ENCODE measurements at places on chromosomes 7 and 10.

- DNase-seq: no peak
Measured at GRCh38 chr7:116356333-116356965, 143.1 kb upstream of the CAV2 start.

DNA sequence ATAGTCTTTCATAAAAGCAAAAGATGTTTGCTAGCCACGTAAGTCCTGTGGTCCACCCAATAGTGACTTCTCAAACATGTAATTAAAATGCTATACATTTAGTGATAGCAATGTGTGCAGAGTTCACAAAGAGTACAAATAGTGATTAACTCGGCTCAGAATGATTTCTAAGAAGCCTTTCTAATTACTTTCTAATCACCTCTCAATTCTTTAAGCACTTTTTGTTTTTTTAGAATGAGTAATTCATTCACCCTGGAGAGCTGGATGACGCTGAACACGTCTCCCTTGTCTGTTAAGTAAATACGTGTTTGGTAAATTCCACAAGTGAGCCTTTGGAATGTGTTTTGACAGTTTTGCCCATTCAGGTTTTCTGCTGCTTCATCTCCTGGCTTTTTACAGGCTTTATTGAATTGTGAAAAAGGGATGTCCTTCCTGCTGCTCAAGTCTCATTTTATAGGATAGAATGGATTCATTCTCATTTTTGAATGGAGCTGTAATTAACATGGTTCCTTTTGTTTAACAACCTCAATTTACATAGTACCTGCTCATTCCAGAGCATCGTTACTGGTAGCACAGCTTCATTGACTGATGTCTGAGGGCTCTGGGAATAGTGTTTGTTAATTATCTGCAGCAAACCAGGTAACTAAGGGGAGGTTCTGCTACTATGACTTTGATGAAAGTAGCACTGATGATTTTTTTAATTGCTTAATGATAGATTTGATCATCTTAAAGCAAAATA is 212.1 kb downstream of the VTI1A start:
- no peak for DNase-seq

DNA sequence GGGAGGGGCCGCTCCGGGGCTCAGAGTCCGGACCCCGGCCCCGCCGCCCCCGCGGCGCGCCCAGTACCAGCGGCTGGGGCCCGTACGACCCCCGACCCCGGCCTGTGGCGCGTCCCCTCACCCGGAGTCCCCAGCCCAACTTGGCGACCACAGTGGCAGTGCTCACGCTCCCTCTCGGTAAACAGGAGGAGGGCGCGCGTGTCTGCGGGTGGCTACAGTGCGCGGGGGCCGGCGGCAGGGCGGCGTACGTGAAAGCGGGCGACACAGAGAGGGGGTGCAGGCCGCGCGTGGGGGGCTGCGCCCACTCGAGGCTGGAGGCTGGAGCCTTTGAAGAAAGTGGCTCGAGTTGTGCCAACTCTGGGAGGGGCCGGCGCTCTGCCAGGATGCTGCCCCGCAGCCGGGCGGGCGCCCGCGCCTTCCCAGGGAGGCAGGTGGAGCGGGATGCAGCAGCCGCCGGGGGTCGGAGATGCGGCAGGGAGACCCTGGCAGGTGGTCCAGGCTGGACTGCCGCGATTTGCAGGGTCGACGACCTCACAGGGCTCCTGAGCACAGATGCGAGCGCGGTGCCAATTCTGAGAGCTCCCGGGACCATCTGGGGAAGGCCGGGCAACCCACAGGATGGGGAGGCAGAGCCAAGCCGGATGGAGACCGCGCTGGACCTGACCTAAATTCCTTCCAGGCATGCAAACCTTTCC is 655 bp downstream of the PTPRE start:
- DNase-seq: no peak

- no peak for DNase-seq
Measured at GRCh38 chr7:50267525-50268041, 36.9 kb upstream of the IKZF1 start.

DNA sequence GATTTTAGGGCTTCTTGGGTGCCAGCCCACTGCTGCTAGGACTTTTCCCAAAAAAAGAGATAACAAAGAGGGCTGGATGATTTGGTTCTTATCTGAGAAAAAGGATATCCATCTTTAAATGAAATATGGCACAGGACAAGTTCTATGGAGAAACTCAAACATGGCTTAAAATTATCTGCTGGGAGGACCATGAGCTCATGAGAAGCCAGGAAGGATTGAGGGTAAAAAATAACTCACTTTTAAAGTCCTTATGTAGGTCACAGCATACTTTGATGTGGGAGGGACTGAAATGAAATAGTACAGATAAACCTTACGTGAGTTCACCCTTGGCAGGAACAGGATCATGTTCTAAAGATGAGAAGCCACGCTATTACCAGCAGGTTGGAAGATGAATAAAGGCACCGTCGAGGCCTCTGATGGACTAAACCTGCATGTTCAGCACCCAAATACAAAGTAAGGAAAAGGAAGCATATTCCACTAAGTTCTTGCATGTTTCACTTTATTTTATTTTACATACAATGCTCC is 369.2 kb upstream of the KLF6 start:
- no peak for DNase-seq

GRCh38 chr7:29360633-29361625 is 166.4 kb downstream of the CHN2 start:
- no peak for DNase-seq

- DNase-seq: no peak
Measured at GRCh38 chr7:131493081-131493480, 63.3 kb downstream of the PODXL start.

- no peak for DNase-seq
Measured at GRCh38 chr7:129840757-129841156, 112.0 kb downstream of the UBE2H start.

Data from NCI-H1694 treated with DMSO at 0.1 percent for 48 hours (cell line).